CD4-positive, alpha-beta T cell treated with Interleukin-12 subunit alpha and Interleukin-12 subunit beta, for 1 hour (primary cell): ENCODE measurements at places on chromosomes 2 and 18.

GRCh38 chr18:74397572-74397971 is 59.5 kb downstream of the DIPK1C start:
- DNase-seq = no peak

DNA sequence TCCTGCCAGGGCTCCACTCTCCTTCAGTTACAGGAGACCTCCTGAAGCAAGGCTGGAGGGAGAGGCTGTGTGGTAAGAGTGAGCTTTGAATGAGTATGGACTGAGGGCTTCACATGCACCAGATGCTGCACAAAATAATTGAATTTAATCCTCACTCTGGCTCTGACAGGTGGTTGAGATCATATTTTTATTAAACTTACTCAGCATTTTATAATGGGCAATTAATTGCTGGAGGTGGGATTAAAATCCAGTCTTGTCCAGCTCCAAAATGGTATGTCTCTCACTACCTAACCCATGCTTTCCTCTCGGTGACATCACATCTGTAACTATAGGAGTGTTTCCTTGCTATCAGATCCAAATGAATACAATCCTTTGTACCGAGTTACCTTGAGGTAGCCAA is 66.2 kb upstream of the AQP4 start:
- no peak for DNase-seq

DNA sequence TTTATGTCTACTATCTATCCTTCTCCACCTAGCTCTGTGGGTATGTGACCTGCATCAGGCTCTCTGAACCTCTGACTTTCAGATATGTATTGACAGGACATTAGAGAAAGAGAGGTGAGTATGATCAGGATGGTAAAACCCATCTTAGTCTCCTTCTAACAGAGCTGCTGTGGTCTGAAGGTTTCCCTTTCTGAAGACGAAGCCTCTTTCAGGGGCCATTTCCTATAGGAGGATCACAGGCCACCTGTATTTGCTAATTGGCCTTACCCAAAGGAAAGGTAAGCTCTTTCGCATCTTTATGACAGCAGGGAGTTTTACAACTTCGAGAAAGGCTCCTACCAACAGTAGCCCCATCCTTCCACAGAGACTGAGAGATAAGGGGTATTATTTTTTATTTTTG is 442.9 kb downstream of the KCNJ3 start:
- DNase-seq = no peak

DNA sequence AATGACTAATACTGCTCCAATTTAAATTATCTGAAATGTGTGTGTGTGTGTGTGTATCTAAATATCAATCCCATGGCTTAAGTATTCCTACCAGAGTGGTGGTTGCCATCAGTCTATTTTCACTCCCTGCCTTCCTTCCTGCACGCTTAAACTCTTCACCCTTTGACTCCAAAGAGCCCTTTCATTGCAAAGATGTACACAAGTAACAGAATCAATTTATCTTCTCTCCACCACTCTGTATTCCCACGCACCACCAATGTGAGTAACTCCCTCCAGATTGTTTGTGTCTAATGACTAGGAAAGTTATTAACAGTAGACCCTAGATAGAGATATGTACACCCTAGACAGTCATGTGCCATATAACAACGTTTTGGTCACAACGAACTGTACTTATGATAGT is 42.8 kb downstream of the ARL6IP6 start:
- no peak for DNase-seq

GRCh38 chr2:97736608-97737330 is 23.4 kb downstream of the ZAP70 start:
- DNase-seq = no peak

DNA sequence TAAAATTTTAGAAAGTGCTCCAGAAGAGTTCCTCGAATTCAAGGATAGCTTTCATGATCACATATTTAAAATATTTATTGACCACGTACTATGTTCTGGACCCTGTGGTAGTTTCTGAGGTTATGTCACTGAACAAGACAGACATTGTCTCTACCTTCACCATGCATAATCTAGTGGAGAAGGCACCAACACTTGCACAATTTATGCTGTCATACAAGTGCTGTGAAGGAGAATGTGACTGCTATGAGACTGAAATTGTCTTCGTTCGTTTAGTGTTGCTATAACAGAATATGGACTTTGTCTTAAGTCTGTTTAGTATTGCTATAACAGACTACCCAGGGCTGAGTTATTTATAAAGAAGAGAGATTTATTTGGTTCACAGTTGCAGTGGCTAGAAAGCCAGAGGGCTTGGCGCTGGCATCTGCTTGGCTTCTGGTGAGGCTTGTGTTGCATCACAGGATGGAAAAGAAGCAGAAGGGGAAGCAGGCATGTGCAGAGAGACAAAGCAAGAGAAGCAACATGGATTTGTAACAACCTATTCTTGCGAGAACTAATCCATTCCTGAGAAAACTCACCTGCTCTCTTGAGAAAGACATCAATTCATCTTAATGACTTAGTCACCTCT is 50.0 kb upstream of the RFX8 start:
- no peak for DNase-seq

GRCh38 chr2:24508878-24509277 is 17.8 kb downstream of the NCOA1 start:
- no peak for DNase-seq

DNA sequence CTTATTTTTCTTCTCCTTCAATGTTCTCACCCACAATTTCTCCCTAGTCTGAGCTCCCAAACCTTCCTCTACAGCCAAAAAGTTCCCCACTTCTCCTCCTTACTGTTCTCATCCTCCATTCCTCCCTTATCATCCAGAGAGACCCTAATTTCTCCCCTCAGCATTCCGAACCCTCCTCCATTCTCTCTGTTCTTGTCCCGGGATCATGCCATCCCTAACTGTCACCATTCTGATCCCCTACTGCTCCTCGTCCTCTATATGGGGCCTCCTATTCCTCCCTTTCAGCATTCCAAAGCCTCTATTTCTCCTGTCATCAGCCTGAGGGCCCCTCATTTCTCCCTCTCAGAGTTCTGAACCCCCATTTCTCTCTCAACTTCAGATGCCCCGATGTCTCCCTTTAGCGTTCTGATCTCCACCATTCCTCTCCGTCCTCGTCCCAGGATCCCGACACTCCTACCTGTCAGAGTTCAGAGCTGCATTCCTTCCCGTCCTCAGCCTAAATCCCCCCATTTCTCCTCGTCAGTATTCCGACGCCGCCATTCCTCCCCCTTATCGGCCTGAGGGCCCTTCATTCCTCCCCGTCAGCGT is 522 bp downstream of the MBD1 start:
- DNase-seq = no peak

GRCh38 chr2:215705771-215706361 is 270.0 kb upstream of the FN1 start:
- DNase-seq = no peak

- DNase-seq = peak; percentile 10
Measured at GRCh38 chr2:55302241-55302640, 33.2 kb upstream of the MTIF2 start.

DNA sequence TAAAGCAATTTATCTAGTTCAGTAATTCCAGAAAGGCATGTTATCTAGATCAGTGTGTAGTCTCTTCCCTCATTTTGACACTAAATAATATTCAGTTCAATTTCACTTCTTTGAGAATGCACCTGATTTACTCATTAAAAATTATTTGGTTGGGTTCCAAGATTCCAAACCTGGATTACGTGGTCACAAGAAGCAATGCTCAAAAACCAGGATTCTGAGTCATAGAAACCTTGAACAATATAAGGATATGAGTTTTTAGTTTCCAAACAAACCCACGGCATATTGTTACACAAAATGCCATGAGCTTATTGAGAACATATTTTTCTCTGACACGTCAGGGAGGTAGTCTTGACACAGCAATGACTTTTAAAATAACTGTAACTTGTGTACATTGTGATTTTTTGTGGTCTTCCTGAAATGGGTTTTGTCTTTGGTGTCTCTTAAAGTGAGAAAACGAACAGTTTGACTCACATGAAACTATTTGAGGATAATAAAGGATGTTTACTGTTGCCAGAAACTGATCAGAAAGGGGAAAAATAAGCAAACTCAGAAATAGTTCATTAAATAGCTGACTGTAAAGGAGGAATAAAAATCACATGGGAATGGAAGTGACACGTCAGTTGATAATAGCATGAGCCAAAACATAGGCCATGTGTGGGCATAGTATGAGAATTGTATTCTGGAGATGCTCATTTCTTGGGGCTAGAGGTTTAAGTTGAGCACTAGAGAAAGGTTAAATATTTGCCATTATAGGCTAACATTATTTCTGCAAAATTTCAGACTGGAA is 617.7 kb upstream of the CDH2 start:
- DNase-seq = no peak

GRCh38 chr2:234611209-234611608 is 114.3 kb upstream of the ARL4C start:
- DNase-seq = no peak
